ENCODE measurements at places on chromosomes 2 and 18.
A peak's percentile ranks its signal among the peaks of the same experiment; 100 is the strongest.

- peak; percentile 34 for DNase-seq
These were observed 394.7 kb downstream of the FBXO15 start for GRCh38 chr18:73752965-73753364.

DNA sequence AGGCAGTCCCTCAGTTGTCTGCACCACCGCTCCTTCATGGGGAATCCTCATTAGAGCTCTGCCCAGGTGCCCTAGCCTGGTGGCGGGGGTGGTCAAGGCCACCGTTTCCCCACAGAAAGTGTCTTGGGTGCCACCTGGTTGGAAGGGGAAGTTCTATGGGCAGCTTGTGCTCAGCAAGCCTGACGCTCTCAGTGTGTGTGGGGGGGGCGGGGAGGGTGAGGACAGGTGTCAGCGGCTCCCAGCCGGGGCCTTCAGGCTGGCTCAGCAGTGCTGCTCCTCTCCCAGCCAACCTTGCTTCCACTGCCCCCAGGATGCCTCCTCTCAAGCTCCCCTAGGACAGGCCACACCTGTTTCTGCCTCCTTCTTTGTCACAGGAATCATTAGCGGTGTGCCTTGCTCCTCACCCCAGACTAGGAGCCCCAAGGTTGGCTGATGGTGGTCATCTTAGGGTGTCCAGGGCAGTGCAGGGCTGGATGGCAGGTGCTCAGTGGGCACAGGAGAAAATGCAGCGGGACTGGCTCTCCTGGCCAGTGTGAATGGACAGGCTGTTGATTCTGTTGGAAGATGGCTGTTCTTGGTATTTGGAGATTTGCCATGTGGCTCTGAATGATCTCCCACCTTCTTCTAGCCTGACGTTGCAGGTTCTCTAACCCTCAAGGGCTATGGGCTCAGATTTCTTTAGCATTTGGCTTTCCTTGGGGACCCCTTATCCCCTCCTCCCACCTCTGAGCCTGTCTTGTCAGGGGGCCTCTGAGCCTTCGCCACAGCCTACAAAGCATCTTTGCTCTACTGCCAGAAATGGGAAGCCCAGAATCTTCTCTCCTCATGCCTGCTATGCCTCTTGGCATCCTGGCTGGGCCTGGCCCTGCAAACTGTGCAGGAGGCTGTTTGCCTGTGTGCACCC is 185.8 kb upstream of the HS6ST1 start:
- DNase-seq, result no peak

GRCh38 chr2:191350826-191351225 is 105.6 kb downstream of the MYO1B start:
- DNase-seq, result no peak

- peak; percentile 23 for DNase-seq
These were observed 58.7 kb upstream of the ACTR3 start for GRCh38 chr2:113831161-113831560.

DNA sequence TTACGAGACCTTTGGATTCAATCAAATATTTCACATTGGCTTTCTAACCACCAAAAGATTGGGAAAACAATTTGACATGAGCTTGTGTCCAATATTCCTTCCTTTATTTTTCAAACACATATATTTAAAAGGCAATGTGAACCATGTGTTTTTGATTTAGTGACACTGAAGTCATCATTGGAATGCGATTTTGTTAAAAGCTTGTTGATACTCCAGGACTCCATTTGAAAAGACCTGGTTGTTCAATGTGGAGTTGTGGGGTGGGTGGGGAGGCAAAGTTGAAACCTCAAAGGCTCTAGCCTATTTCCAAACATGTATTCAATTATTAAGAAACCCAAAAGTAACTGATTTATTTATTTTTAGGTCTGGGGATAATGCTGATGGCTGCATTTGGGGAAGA is 114.1 kb upstream of the TRIB2 start:
- no peak for DNase-seq

- no peak for DNase-seq
These were observed 227.1 kb upstream of the ID2 start for GRCh38 chr2:8454797-8455196.

GRCh38 chr2:239605976-239606375 is 205.2 kb upstream of the HDAC4 start:
- no peak for DNase-seq

DNA sequence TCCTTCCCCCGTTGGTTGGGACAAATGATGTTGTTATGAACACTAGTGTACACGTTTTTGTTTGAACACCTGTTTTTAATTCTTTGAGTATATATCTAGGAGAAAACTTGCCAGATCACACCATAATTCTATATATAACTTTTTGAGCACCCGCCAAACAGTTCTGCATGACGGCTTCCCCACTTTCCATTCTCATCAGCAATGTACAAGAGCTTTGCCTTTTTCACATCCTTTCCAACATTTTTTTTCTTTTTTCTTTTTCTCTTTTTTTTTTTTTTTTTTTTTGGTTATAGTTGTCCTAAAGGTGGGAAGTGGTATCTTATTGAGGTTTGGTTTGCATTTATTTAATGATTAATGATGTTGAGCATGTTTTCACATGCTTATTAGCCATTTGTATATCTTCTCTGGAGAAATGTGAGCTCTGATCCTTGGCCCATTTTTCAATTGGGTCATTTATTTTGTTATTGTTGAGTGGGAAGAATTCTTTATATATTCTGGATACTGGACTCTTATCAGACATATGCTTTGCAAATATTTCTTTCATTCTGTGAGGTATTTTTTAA is 86.9 kb upstream of the ZC3H15 start:
- DNase-seq, result no peak

GRCh38 chr18:76530846-76531245 is 35.8 kb upstream of the ZNF516 start:
- DNase-seq, result no peak

DNA sequence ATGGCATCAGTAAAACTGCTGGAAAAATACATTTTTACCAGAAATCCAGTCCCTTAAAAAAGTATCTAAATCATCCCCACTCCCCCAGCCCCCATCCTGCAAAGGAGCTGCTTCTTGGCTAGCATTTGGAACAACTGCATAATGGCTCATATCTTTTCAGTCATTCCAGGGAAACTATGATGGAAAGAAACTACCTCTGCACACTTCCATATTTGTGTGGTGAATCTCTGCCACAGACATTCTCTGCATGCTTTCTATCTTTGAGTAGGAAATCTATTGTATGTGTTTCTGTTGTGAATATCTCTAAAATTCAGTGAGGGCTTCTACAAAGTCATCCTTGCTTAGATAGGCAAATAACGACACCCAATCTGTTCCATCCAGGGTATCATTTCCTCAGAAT is 632.3 kb downstream of the LRP1B start:
- DNase-seq, result peak; percentile 33

GRCh38 chr2:170530284-170530745 is 184.8 kb upstream of the SP5 start:
- DNase-seq, result peak; percentile 49
